ENCODE measurements at places on chromosomes 1 and 21.

- no peak for DNase-seq
Observed at GRCh38 chr1:160400646-160401486, 502 bp downstream of the VANGL2 start.

DNA sequence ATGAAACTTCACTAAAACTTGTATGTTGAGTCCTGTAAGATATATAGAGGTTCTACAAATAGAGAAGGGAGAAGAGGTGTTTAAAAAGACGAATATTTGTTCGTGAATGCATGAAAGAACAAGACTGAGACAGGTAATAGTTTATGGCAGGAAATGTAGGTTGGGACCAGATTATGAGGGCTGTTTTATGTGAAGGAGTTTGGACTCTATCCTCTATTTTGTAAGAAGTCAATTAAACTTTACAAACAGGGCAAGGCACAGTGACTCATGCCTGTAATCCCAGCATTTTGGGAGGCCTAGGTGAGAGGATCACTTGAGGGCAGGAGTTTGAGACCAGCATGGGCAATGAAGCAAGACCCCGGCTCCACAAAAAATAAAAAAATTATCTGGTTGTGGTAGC lies 5.7 kb downstream of the SLC35A3 start:
- DNase-seq, result no peak

GRCh38 chr1:178262120-178262500 lies 168.2 kb downstream of the RASAL2 start:
- no peak for DNase-seq

DNA sequence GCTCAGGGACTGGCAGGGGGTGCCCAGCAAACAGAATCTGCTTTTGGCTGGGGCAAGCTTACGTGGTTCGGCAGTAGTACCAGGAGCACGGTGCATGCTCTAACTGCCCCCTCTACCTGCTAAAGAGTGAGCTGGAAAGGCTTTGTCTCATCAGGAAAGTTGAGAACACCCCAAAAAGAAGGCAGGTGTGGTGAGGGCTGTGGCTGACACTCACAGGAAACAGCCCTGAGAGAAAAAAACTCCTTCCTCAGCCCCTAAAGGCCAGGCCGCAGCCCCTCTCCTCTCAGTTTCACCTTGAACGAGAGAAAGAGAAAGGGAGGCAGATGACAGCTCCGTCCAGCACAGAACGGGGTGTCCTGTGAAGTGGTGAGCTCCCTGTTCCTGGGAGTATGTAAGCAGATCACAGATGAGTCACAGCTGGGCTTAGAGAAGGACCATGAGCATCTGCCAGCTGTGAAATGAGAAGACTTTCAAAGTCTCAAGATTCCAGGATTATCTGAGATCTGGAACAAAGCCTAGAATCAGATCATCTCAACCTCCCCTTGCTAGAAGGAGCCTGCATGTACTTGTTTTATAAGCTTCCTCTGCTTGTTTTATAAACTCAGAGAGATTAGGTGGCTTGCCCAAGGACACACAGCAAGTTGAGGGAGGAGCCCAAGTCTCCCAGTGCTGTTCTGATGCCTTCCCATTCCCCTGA lies 13.4 kb downstream of the LAPTM5 start:
- peak; percentile 23 for DNase-seq

GRCh38 chr1:86339014-86339812 lies 56.9 kb downstream of the ODF2L start:
- DNase-seq, result no peak

DNA sequence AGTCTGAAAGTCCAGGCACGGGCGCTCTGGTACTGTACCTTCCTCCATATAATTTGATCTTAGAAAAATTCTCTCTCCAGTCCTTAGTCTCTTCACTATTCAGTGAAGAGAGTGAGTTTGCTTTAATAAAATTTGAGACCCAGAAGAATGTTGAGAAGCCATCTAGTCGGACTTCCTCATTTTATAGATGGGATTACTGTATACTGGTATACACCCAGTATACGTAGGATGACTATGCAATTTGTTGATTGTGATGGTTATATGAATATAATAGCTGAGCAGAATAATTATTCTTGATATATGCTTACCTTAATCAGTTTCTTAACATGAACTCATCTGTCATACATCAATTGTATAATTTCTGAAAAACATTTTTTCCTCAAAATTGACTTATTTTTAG lies 328.0 kb upstream of the B3GALT2 start:
- no peak for DNase-seq

DNA sequence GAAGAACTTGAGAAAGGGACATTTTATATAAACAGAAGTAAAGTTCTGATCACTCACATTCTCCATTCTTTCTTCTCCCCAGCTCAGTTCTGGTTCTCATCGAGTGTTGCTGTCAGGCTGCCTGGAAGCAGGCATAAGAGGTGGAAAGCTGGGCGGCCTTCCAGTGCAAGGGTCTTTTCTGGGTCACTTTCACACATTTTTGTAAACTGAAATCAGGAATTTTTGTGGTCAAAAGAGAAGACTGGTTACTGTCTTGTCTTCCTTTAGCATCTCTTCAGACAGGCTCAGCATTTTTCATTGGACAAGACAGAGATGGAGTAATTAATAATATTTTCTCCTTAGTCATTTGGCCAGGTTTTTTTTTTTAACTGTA lies 93.7 kb downstream of the CTH start:
- DNase-seq, result no peak

DNA sequence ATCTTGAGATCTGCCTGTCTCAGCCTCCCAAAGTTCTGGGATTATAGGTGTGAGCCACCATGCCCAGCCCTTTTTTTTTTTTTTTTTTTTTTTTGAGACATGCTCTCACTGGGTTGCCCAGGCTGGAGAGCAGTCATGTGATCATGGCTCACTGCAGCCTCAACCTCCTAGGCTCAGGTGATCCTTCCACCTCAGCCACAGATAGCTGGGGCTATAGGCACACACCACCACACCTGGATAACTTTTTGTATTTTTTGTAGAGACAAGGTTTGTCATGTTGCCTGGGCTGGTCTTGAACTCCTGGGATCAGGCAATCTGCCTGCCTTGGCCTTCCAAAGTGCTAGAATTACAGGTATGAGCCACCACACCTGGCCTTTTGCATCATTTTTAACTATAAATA lies 17.7 kb upstream of the PRRC2C start:
- no peak for DNase-seq

- DNase-seq, result no peak
Observed at GRCh38 chr1:102282955-102283354, 286.2 kb upstream of the OLFM3 start.

- no peak for DNase-seq
Observed at GRCh38 chr1:203167026-203167912, 8.4 kb downstream of the MYBPH start.

- no peak for DNase-seq
Observed at GRCh38 chr1:153291514-153291913, 21.2 kb downstream of the PGLYRP3 start.

DNA sequence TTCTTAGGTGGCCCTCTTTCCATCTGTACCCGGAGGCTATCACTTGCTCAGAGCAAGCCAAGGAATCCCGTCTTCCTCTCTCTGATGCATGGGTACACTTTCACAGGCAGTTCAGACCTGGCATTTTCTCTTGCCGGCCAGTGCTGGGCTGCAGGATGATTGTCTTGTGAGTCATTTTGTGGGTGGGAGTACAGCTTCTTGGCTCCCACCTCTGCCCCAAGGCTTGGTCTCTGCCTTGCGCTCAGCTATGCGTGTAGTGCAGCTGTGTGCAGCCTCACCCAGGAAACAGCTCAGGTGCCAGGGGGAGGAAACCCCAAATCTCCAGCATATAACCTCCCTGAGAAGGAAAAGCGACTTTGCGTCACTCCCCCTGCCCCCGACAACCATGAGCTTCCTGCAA lies 3.9 kb upstream of the AJAP1 start:
- DNase-seq, result no peak

- DNase-seq, result no peak
Observed at GRCh38 chr1:204041803-204042505, 31.0 kb upstream of the SOX13 start.

GRCh38 chr1:99535470-99536164 lies 110.3 kb upstream of the PALMD start:
- no peak for DNase-seq

GRCh38 chr1:91754348-91754747 lies 131.6 kb downstream of the TGFBR3 start:
- DNase-seq, result peak; percentile 56

DNA sequence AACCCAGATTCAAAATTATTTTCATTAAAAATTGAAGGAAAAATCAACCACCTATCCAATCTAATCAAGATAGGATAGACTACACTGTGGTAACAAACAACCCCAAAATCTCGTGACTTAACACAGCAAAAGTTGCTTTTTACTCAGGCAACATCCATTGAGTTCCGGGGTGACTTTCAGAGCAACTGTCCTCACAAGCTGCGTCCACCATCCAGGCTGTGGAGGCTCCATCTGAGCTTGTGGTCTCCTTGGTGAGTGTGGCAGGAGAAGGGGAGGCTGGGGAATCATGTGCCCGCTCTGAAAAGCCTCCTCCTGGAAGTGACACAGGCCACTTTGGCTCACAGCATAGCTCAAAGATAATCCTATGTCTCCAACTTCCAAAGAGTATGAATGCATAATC lies 52.4 kb downstream of the CD2 start:
- no peak for DNase-seq

DNA sequence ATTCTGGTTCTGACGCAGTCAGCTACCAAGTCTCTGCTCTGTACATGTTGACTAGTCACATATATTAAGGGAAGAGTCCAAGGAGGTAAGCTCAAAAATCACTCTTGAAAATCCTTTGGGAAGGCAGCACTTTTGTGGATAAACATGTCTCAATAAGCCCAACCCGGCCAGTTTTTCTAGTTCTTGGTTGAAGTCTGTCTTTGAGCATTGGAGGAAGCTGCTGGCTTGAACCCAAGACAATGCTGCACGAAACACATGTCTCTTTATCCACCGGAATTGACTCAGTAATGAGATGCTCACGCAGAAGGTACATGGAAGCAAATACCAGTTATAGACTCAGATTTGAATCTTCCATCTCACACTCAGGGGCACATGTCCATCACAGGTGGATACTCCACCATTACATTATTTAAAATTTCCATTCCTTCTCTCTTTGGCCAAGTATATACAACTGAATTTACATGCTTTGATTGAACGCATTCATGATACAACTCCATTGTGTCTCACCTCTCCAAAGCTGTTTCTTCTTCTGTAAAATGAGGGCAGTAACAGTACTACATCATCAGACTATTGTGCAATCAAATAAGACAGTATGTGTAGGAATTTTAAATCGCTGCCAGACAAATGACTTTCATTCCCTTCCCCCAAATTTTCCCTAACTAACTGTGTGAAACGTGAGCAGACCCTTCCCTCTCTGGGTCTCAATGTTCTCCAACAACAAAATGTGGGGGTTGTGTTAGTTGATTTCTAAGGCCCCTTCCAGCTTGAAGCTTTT lies 9.6 kb upstream of the GUCA2A start:
- DNase-seq, result no peak

DNA sequence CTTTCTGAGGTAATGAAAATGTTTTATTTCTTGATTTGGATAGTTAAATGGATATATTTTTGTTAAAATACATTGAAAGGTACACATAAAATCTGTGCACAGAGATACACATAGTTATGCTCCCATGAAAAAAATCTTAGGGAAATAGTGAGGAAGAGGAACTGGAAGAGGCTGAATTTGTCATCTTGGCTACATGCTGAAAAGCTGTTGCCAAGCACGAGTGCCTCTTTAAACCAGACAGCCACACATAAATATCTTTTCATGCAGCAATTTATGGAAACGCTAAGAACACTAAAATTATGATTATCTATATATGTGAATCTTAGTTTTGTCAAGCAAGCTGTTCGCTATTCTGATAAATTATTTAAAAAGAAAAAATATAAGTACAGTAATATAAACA lies 12.8 kb upstream of the ADAR start:
- DNase-seq, result no peak

DNA sequence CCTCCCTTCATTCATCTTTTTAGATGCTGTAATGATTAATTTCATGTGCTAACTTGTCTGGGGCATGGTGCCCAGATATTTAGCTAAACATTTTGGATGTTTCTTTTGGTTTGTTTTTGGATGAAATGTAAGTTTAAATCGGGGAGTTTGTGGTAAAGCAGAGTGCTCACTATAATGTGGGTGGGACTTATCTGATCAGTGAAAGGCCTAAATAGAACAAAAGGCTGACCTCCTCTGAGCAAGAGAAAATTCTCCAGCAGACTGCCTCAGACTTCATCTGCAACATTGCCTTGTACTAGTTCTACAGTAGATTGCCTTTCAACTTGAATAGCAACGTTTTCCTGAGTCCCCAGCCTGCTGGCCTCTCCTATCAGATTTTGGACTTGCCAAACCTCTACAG lies 183.6 kb downstream of the S1PR1 start:
- no peak for DNase-seq

- DNase-seq, result no peak
Observed at GRCh38 chr1:156114919-156115513, 505 bp downstream of the LMNA start.

- no peak for DNase-seq
Observed at GRCh38 chr1:42186152-42186551, 21.6 kb upstream of the GUCA2A start.

DNA sequence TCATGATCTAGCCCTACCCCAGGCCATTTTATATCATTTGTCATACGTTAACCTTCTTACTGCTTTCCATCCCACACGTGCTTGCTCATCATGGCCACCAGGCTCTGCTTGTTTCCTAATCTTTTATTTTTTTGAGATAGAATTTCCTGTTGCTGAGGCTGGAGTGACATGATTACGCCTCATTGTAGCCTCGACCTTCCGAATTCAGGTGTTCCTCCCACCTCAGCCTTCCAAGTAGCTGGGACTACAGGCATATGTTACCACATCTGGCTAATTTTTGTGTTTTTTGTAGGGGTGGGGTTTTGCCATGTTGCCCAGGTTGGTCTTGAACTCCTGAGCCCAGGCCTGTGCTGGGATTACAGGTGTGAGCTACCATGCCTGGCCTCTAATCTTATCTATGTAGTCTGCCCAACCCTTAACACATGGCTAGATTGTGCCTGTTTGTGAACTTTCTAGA lies 3.3 kb downstream of the UAP1 start:
- no peak for DNase-seq

GRCh38 chr1:198691063-198691462 lies 52.2 kb downstream of the PTPRC start:
- no peak for DNase-seq

GRCh38 chr1:183081402-183082120 lies 58.3 kb downstream of the LAMC1 start:
- no peak for DNase-seq

- DNase-seq, result no peak
Observed at GRCh38 chr1:10424651-10425050, 5.6 kb upstream of the CENPS start.

- DNase-seq, result no peak
Observed at GRCh38 chr1:84698151-84699110, 8.2 kb upstream of the SSX2IP start.

- no peak for DNase-seq
Observed at GRCh38 chr1:35448344-35448801, 108.8 kb downstream of the KIAA0319L start.

DNA sequence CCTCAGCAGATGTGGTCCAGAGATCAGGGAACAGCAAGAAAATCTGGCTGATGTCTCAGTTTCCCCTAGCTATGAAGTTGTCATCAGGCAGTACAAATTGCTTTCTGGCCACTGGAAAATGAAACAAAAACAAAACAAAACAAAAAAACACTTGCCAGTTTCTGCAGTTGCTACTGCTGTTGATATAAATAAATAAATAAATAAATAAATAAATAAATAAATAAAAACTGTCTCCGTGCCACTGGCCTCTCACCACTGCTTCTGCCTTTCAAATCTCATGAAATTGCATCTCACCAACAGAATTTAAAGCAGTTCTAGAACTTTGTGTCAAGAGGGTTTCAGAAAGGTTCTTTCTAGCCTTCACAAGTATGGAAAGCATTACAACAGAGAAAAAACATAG lies 62.9 kb downstream of the C1orf87 start:
- DNase-seq, result no peak

- DNase-seq, result no peak
Observed at GRCh38 chr21:26061437-26061836, 109.1 kb downstream of the APP start.

Measured in activated naive CD4-positive, alpha-beta T cell treated with anti-CD3 and anti-CD28 coated beads, Interleukin-2, amount 50 U/mL, for 16 hours (primary cell).